ENCODE measurements at places on chromosomes 7 and 10.

GRCh38 chr7:47482013-47482875, 99.7 kb downstream of the TNS3 start:
- DNase-seq: no peak

DNA sequence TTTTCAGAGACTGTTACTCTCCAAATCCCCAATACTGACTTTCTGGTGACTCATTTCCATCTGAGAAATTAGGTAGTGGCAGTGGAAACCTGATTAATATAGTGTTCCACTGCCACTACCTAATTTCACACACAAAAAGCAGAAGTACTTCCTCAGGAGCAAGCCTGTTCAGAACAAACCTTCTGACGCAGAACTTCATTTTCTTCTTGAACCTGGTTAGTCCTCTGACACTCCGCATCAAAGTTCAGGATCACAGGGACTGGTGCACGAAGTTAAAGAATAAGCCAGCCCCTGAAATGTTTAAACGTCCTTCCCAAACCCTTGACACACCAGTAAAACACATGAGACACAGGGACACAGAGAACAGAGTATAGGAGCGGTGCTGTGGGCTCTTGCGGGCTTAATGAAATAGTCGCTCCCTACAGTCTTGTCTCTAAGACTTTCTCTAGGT, 4.4 kb downstream of the WDR91 start:
- DNase-seq: no peak

GRCh38 chr7:44505595-44505994, 15.1 kb upstream of the NUDCD3 start:
- DNase-seq: no peak

GRCh38 chr10:86216886-86217285, 149.7 kb downstream of the GRID1 start:
- DNase-seq: no peak

- no peak for DNase-seq
These were observed 9.0 kb downstream of the GET4 start for GRCh38 chr7:885261-885892.

- DNase-seq: no peak
These were observed 121.1 kb downstream of the CFTR start for GRCh38 chr7:117600911-117601310.

DNA sequence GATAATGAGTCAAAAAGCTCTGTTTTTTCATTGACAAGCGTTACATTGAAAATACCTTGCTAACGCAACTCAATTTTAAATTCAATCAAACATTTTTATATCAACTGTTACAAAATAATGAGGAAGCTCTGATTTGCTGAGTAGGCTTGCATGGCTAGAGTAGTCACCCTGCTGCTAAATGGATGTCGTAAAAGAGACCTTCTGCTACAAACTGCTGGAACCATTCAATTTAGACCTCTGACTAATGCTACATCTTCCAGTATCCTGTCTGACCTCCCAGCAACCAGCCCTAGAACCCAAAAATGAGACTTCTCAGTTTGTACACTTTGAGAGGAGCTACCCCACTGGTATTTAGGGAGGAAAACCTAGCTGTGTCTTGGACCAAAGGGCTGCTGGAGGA, 84.0 kb upstream of the ELMO1 start:
- DNase-seq: no peak

- DNase-seq: no peak
These were observed 14.3 kb downstream of the CALML3 start for GRCh38 chr10:5538892-5539651.

DNA sequence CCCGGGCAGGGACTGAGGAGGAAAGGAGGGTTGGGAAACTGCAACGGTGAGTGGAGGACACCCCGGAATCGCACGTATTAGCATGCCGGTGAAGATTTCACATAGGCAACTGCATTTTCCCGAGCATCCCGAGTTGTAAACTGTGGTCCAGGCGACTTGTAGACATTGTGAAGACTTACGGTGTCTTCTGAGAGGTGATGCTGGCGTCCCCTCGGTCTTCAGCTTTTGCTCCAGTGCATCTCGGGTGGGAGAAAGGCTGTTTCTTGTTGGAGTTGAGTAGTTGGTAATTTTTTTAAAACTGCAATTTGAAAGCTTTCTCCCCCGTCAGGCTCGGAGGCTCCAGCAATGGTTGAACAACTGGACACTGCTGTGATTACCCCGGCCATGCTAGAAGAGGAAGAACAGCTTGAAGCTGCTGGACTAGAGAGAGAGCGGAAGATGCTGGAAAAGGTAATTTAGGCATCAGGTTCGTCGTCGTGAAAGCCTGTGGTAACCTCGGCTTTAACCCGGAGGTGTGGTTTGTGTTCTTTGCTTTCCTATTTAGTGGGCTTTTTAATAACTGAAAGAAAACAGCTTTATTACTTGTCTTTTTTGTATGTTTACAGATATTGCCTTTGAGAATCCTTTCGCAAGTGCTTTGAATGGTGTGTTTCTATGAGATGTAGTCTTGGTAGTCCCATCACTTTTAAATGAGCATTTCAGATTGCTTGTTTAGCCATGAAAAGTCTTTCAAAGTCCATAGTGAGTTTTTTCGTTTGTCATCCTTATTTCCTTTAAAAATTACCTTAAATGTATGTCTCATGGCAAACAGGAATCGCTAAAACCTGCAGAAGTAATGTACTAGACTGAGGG, 687 bp downstream of the HELLS start:
- DNase-seq: no peak

DNA sequence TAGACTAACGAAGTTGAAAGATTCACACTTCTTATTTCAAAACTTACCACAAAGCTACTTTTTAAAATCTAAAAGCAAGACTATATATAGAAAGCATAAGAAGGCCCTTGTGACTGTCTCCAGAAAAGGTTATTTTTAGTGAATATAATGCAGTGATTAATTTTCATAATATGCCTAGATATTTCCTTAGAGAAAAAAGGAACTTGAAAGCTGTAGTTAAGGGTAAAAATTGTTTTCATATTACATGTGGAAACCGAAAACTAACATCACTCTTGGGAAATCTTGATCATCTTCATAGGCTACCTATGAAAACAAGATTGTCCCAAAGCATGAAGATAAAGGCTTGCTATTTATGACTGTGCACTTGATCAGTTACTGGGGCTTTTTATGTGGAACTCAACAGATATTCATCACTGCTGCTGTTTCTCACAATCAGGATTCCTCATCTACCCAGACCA, 223.2 kb downstream of the SH2D4B start:
- DNase-seq: no peak

DNA sequence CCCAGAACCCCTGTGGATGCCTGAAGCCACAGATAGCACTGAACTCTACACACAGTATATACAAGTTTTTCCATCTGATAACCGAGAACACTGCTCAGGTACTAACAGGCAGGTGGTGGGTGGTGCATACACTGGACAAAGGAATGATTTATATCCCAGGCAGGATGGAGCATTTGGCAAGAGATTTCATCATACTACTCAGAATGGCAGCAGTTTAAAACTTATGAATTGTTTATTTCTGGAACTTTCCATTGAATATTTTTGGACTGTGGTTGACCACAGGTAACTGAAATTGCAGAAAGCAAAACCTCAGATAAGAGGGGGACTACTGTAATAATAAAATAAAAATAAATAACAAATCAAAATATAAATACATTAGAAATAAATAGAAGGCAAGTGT, 10.9 kb upstream of the KCNMA1 start:
- DNase-seq: no peak

DNA sequence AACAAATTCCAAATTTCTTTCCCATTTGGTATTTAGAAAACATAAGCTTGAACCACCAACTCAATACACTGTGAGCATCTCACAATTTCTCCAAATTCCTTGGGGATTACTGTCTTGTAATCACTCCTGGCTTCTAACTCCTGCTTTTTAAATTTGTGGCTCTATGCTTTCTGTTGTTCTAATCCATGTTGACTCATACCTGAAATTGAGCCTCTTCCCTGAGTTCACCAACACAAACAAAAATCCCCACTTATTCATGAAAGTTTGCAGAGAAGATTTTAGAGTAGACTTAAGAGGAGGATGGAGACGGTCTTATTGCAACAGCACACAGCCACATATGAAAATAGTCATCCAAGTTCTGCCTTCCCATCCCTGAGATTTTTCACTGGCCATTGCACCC, 252.5 kb downstream of the PTEN start:
- DNase-seq: no peak

DNA sequence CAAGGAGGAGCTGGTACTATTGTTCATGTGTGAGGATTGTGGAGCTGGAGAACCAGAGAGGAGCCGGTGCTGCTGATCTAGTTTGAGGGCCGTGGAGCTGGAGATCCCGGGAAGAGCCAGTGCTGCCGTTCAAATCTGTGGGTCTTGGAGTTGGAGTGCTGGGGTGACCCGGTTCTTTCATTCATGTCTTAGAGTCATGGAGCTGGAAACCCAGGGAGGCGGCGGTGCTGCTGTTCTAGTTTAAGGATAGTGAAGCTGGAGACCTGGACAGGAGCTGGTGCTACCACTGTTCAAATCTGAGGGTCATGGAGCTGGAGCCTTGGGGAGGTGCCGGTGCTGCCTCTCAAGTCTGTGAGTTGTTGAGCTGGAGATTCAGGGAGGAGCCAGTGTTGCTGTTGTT, 88.5 kb upstream of the ZNF479 start:
- DNase-seq: no peak

Data from stimulated activated CD8-positive, alpha-beta memory T cell treated with anti-CD3 and anti-CD28 coated beads, Interleukin-2, amount 100 ng/mL, for 1 hour (primary cell).